ENCODE measurements at places on chromosomes 1 and 21. TPM values are rescaled to one million over a fixed set of nuclear protein-coding genes. Genes with fewer than 3 reads are reported as not detected.

DNA sequence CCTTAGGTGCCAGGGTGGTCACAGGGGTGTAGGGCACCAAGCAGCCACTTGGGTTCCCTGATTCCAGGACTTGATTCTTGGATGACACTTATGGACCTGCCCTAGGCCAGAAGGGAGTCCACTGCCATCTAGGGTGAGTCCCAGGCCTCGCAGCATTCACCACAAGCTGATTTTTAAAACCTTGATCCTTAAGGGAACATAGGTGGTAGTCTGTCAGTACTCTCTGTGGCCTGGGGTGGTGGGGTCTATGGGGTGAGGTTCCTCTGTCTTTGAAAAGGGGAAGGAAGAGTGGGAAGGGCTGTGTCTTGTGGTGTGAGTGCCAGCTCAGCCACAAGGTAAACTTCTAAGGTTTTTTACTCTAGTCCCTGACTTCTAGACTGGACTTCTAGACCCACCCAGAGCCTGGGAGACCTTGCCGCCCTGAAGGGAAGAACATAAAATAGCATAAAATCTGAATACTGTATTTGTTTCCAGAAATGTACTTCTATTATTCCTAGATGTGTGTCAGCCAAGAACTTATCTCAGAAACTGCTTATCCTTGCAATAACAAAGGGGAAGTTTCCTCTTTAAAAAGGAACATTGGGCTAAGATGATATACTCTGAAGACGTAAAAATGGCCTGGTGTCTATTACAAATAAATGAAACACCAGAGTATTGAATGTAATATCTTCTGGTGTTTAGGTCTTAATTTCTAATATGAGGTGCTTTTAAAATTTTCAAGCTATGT, 757.3 kb downstream of the LTN1 start:
- no peak for DNase-seq

DNA sequence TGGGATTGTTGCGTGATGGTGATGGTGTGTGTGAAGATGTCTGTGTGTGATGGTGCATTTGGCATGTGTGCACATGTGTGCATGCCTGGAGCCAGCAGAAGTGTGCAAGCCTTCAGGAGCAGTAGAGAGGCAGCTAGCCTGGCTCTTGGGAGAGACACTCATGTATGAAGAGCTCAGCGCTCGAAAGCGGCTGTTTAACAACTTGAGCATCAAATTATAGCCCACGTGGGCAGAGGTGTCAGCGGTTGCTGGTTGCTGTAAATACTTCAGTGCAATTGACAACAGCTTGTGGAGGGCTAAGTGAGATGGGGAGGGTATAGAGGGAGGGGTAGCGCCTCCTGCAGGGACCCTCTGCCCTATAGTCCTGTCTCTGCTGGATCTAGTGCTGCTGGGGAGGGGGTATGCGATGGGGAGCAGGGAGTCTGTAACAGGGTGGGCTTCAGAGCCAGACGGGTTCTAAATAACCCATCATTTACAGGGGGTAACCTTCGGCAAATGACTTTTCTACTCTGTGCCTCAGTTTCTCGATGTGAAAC, 21.5 kb downstream of the FOXD2 start:
- DNase-seq = no peak

DNA sequence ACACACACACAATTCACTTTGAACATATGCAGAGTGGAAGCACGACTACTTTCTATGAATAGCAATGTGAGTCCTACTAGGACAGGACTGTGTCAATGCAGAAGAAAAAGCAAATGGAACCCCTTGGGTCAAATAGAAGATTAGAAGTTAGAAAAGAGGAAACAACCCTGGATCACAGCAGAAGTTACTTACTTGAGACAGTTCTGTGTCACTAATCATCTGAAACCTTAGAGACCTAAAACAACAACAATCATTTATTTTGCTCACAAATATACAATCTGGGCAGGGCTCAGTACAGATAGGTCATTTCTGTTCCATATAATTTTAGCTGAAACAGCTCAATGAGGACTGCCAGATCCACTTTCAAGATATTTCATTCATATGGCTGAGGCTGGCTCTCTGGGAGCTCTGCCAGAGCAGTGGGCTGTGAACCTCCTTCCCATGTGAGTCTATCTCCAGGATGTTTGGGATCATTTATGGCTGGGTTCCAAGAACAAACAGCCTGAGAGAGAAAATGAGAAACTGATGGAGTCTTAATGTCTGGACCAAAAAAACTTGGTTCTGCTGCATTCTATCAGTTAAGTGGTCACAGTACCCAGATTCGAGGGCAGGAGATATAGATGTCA, 42.5 kb upstream of the IL10 start:
- no peak for DNase-seq

GRCh38 chr1:59223198-59223597, 73.7 kb upstream of the FGGY start:
- DNase-seq = no peak

DNA sequence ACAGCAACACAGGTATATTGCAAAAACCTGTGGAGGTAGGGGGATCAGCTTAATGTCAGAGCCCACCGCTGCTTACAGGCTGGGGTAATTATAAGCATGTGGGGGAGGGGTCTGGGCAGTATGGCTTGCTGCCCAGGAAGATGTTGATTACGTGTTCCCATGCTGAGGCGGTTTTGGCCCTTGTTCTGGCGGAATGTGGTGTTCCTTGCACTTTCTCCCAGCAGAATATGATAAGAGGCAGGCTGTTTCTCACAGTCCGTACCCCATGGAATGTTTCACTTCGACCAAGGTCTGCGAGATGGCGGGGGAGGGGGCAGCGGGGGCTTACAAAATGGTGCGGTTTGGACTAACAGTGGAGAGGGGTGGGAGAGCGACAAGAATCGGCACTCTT, 9.8 kb upstream of the HPCAL4 start:
- DNase-seq = no peak

- peak; percentile 45 for DNase-seq
These were observed 40.4 kb downstream of the RIMS3 start for GRCh38 chr1:40625076-40625475.

GRCh38 chr1:64495878-64496277, 25.9 kb downstream of the CACHD1 start:
- no peak for DNase-seq

- DNase-seq = no peak
These were observed 278.0 kb downstream of the HLX start for GRCh38 chr1:221157026-221157761.

Gene PGLYRP3
- total RNA-seq = not detected
